ENCODE measurements at places on chromosomes 6 and 20.
A peak's percentile ranks its signal among the peaks of the same experiment; 100 is the strongest.

DNA sequence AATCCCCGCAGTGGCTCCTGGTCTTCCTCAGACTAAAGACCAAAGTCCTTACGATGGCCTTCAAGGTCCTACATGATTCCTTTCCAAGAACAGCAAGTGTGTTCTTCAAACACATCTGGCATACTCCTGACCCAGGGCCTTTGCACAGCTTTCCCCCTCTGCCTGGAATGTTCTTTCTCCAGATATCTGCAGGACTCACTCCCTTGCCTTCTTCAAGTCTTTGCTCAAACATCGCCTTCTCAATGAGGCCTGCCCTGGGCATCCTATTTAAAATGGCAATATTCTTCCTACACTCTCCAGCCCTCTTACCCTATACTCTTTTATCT is 30.2 kb downstream of the VEGFA start:
- no peak for DNase-seq

- no peak for DNase-seq
These were observed 43.8 kb upstream of the SEC63 start for GRCh38 chr6:108001696-108002231.

DNA sequence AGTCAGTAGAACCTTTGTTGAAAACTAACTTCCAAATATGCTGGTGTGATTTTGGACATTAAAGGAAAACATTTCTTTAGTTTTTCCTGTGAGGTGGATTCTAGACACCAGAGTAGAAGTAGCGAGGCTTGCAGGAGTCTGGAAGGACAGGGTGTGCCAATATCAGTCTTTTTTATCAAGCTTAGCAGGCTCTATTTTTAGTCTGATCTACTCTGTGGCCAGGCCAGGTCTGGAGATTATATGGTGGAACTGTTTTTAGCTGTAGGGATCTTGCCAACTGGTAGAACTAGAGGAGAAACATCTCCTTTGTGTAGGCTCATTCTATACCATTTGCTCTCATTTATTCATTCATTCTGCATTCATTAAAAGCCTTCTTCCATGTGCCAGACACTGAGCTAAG is 42.7 kb downstream of the LRP11 start:
- no peak for DNase-seq

GRCh38 chr6:136410201-136411024 is 120.8 kb upstream of the BCLAF1 start:
- no peak for DNase-seq

DNA sequence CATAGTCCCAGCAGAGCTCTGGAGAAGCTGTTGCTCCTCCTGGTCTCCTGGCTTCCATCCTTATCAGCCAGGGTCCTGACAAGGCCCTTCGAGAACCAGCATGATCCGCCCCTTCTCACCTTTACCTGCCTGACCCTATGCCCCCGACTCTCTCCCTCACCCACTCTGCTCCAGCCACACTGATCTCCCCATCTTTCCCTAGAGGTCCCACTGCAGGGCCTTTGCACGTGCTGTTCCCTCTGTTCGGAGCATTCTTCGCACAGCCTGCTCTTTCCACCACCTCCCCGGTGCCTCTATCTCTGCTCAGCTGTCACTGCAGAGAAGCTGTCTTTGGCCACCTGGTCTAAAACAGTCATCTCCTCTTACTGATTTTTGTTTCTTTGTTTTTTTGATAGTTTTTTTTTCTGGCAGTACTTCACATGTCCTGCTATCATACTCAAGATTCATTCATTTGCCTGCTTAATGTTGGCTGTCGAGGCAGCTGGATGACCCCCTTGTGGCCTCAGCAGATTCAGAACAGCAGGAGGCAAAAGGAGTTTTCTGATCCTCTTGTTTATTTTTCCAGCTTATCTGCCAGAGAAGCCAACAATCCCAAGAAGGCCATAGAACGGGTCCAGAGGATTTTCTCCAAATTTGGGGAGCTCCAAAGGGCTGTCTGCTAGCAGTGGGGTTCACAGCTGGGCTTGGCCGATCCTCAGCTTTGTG is 1.6 kb upstream of the PTGIS start:
- no peak for DNase-seq

- DNase-seq = no peak
These were observed 260.8 kb downstream of the ZFAND3 start for GRCh38 chr6:38080360-38080759.

DNA sequence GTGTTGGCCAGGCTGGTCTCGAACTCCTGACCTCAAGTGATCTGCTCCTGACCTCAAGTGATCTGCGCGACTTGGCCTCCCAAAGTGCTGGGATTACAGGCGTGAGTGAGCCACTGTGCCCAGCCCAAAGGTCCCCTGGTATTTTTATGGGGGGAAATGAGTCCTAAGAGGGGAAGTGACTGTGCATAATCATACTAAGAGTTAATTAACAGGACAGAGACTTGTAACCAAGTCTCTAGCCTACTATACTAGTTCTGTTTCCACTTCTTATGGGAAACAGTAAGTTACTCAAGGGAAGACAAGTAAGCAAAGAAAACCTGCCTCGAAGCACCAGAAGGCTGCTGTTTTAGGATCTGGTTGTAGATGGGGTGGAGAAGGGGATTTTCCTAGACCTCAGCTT is 27.9 kb downstream of the TCF15 start:
- DNase-seq = no peak

DNA sequence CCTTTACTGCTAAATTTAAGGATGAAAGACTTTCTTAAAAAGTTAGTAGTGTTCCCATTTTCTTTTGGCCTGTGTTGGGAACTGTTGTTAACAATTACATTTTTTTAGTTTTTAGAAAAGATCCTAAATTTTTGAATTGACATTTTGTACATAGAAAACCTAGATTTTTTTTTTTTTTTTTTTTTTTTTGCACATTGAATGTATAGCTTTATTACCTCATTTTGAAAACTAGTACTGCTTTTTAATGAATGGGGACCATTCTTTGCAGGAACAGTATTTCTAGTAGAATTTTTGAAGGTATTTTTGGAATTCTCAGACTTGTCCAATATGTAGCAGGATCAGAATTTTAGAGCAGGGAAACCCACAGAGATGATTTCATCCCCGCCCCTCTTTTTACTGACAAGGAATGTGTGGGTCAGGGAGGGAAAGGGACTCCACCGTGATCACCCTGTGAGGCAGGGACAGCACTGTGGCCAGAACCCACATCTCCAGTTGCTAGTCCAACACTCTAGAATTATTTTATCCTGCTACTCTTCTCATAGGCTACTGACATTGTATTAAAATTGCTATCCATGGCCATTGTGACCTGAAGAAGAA is 154.4 kb upstream of the SUPT3H start:
- DNase-seq = no peak

GRCh38 chr20:38866265-38867061 is 59.8 kb upstream of the FAM83D start:
- DNase-seq = no peak

- DNase-seq = no peak
These were observed at the start of gene RALY for GRCh38 chr20:33993576-33994221. TSS of gene RALY (plus strand) at chr20:33993911. CDS start at chr20:34072075, 78,164 bp downstream.

DNA sequence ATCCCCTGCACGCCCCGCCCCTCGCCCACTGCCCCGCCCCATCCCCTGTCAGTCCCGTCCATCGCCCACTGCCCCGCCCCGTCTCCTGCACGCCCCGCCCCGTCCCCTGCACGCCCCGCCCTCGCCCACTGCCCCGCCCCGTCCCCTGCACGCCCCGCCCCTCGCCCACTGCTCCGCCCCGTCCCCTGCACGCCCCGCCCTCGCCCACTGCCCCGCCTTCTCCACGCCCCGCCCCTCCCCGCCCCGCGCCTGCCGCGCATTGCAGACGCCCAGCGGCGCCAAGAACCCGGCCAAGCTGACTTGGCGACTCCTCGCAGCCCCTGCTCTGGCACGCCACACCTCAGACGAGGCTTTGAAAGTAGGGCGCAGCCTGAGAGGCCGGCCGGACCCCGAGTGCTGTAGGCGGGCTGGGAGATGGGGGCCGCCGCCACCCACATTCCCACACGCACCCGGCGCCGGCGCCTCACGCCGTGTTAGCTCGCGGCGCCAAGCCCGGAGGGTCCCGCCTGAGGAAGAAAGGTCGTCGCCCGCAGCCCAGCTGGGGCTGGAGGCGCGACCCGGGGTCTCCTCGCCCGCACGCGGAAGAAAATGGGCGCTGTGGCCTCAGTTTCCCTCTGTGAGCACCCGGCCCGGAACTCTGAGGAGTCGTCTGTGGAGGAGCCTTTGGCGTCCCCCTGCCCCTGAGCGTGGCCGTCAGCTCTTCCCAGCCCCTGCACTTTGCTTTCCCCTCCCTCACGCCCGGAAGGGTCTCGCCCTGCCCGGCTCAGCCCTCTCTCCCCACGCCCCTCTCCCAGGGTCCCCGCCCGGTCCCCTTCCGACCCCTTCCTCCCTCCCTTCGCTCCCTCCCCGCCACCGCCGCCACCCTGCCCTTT is at the start of gene RAD21L1:
TSS of gene RAD21L1 (plus strand) at position 262 of the 872 bp plus-strand sequence. CDS start 2,410 bp downstream, outside the sequence.
- peak; percentile 54 for DNase-seq

DNA sequence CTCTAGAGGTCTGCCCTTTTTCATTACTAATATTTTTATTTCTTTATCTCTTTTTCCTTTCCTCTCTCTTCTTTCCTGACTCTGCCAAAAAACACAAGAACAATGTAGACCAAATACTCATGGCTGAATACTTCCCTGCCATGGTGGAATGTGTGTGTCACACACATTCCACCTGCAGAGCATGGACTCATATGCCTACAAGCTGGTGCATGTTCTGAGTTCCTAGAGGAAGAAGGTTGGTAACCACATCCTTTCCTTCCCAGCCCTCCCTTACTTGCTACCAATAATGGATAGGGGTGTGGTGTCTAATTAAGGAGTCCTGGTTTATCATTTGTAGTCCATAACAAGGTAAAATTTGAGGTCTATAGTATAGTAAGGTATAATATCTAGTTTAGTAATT is 15.2 kb upstream of the CST9L start:
- no peak for DNase-seq

DNA sequence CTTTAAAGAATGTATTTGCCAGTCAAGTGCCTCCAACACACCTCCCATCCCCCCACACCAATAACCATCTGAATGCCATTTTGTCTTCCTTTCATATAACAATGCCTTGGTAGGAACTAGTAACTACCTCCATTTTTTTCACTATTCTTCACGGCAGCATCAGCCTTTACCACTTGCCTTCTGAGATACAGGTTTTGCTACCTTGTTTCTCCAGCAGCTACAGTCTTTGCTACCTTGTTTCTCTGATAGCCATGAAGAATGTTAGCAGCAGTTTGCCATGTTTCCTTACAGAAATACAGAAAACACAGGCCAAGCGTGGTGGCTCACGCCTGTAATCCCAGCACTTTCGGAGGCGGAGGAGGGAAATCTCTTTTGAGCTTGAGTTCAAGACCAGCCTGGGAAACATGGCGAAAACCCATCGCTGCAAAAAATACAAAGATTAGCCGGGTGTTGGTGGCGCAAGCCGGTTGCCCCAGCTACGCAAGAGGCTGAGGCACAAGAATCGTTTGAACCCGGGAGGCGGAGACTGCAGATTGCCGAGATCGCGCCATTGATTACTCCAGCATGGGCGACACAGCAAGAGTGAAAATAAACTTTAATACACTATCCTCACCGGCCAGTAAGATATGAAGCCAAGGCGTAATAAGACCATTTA is 100.9 kb downstream of the HFE start:
- peak; percentile 37 for DNase-seq

DNA sequence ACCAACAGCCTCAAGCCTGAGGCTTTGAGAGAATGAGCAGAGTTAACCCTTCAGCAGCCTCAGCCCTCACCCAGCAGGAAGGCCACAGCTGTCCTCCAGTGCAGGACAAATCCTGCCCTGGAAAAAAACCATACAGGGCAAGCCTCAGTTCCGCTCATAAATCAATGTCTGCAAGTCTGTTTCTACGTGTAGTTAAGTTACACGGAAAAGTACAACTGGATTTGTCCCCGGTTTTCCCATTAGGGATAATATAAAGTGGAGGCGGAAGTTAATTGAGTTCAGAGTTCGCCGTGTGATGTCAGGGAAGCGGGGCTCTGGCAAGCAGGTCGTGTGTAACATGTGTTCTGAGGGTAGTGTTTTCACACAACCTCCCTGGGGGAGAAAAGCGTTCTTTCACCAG is 44.2 kb upstream of the EYA2 start:
- DNase-seq = peak; percentile 42

GRCh38 chr6:29708432-29709179 is 14.6 kb upstream of the HLA-F start:
- DNase-seq = no peak

GRCh38 chr6:36491378-36491965 is 48.7 kb downstream of the KCTD20 start:
- DNase-seq = no peak

DNA sequence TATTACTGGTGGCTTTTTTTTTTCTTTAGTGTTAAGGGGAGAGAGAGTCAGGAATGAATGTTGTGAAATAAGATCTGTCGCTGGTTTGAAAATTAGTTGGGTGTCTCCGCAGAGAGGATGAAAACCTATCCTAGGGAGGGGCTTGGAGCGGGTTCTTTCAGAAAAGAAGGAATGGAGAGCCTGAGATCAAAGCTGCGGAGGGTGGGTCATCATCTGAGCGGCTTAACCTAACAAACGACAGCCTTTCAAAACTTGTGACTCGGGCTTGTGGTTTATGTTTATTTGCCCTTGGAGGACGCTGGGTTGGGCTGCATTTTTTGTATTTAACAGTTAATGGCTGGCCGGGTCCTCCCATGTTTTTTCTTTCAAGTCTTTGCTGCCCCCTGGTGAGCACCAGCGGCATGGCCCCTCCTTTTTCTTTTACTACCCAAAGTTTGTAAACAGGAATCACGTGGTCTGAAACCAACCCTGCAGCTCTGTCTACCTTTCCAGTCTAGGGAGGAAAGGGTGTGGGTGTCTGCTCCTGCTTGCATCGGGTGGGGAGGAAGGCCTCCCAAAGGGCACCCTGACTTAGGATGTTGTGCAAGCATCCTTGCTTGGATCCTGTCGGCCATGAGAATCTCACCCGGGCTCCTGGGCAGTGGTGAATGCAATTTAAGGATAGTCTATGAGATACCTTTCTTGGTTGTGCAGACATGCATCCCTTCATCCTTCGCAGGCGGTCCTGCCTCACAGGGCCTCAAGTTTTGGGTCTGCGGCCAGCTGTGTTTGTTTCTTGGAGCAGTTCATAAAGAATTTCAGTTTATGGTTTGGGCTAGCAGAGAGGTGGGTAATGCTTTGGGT is 2.2 kb downstream of the PIM1 start:
- DNase-seq = peak; percentile 93

DNA sequence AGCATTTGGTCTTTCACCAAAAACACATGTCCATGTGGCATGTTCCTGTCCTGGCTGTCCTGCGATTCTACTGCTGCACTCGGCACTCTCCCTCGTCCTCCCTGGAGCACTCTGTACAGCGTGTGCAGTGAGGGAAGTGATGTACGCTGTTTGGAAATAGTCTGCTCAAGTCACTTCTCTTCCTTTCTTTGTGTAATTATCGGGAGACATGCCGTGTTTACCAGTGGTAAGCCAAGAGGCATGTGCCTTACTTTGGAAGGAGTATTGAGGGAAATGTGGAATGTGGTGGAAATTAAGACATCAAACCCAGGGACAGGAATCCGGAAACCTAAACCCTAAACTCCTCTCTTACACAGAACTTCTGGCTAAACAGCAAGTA is 268.5 kb upstream of the FOXQ1 start:
- DNase-seq = no peak

Data from muscle of back (tissue), 13 donors.